ENCODE measurements at places on chromosomes 7 and 10. TPM values are rescaled to one million over a fixed set of nuclear protein-coding genes. Genes with fewer than 3 reads are reported as not detected.

- H3K27me3 ChIP-seq = no peaks in the 10 kb centered on the region
- DNase-seq = no peak
- no peaks in the 10 kb centered on the region for H3K36me3 ChIP-seq
These were observed 9.2 kb upstream of the HNRNPF start for GRCh38 chr10:43417950-43418768.

GRCh38 chr10:132322586-132323048 is 9.4 kb upstream of the LRRC27 start:
- no peak overlapping the region for H3K4me3 ChIP-seq
- no peak overlapping the region for H3K27ac ChIP-seq
- DNase-seq = no peak
- H3K36me3 ChIP-seq = no peaks in the 10 kb centered on the region

- H3K36me3 ChIP-seq = no peaks in the 10 kb centered on the region
- no peak overlapping the region for H3K4me3 ChIP-seq
- no peak for DNase-seq
These were observed 13.6 kb upstream of the CUBN start for GRCh38 chr10:17143055-17143690.

Gene ZNF853
- total RNA-seq = 26.2 TPM

DNA sequence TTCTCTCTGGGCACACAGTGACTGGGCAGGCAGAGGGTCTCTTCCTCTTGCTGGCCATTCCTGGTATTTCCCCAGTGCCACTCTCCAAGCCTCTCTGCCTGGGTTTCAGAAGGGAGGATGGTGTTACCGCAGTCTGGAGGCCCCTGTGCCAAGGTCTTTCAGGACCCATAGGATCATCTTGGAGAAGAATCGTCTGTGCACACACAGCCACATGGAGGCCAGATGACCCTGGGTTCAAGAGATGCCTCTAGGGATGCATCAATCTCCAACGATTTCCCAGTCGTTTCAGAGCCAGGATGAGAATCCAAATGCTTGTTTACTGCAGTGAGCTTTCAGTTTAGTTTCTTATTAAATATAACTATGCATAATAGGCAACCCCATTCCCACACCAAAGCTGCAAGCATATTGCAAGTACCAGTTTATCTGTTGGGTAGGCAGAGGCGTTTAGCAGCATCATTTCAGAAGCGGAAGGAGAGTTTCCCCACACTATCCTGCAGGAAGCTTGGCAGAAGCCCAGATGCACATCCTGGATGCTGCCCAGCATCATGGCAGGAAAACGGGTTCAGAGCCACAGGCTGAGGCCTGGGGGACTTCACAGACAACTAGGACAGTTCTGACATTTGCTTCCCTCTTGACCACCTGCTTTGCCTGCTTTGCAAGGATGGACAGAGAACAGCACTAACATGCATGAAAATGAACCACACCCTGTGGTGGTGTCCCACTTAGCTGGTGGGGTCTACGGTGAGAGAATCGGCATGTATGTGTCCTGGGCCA is 134.7 kb upstream of the FAM20C start:
- H3K36me3 ChIP-seq = no peaks in the 10 kb centered on the region

- no peaks in the 10 kb centered on the region for H3K36me3 ChIP-seq
- no peak for DNase-seq
- H3K4me3 ChIP-seq = peak overlapping the region; percentile 58
- H3K4me1 ChIP-seq = peaks cover 45% of the 10 kb centered on the region
These were observed 935 bp downstream of the TM9SF3 start for GRCh38 chr10:96585736-96586418.

- no peaks in the 10 kb centered on the region for H3K27me3 ChIP-seq
- H3K4me3 ChIP-seq = no peak overlapping the region
- no peak overlapping the region for H3K27ac ChIP-seq
- DNase-seq = no peak
- no peaks in the 10 kb centered on the region for H3K36me3 ChIP-seq
These were observed 12.8 kb upstream of the IRF5 start for GRCh38 chr7:128924707-128925588.
